ENCODE measurements at places on chromosomes 7 and 10. TPM values are rescaled to one million over a fixed set of nuclear protein-coding genes. Genes with fewer than 3 reads are reported as not detected.

The ZNF853 gene
- total RNA-seq, result 0.85 TPM

The RTKN2 gene
- total RNA-seq, result 3.8 TPM

GRCh38 chr10:13984647-13985155 lies 346.0 kb downstream of the FRMD4A start:
- no peak overlapping the region for H3K27ac ChIP-seq
- H3K27me3 ChIP-seq, result no peaks in the 10 kb centered on the region
- peaks cover 22% of the 10 kb centered on the region for H3K4me1 ChIP-seq

DNA sequence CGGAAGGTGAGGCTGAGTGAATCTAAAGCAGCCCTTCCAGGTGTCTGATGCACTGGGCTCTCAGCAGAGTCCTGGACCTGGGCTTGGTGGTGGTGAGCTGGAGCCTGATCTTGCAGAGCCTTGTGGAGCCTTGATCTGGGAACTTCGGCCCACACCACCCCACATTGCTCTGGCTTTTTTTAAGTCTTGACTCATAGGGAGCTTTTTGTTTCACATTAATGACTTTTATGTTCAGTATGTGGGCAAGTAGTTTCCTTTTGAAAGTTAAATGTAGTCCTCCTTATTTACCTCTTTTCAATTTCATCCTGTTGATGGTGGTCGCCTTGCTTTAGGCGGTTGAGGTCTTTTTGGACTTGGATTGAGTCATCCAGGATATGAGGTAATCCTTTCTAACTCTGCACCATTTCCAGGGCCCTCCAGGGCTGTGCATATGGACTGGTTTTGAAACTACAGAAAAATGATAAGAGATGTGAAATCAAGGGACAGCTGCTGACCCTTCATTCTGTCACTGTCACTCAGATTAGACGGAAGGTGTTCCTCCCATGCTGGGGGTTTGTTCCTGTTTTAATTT lies 2.9 kb upstream of the NRAP start:
- H3K4me3 ChIP-seq, result no peak overlapping the region
- DNase-seq, result no peak
- peaks cover 3% of the 10 kb centered on the region for H3K4me1 ChIP-seq
- H3K27me3 ChIP-seq, result peaks cover 36% of the 10 kb centered on the region
- no peak overlapping the region for H3K27ac ChIP-seq
- H3K36me3 ChIP-seq, result no peaks in the 10 kb centered on the region

GRCh38 chr10:16843252-16843870 lies 26.1 kb upstream of the RSU1 start:
- no peaks in the 10 kb centered on the region for H3K4me1 ChIP-seq
- peak overlapping the region; percentile 85 for H3K27ac ChIP-seq
- DNase-seq, result no peak
- H3K27me3 ChIP-seq, result no peaks in the 10 kb centered on the region
- H3K4me3 ChIP-seq, result no peak overlapping the region
- H3K36me3 ChIP-seq, result no peaks in the 10 kb centered on the region

DNA sequence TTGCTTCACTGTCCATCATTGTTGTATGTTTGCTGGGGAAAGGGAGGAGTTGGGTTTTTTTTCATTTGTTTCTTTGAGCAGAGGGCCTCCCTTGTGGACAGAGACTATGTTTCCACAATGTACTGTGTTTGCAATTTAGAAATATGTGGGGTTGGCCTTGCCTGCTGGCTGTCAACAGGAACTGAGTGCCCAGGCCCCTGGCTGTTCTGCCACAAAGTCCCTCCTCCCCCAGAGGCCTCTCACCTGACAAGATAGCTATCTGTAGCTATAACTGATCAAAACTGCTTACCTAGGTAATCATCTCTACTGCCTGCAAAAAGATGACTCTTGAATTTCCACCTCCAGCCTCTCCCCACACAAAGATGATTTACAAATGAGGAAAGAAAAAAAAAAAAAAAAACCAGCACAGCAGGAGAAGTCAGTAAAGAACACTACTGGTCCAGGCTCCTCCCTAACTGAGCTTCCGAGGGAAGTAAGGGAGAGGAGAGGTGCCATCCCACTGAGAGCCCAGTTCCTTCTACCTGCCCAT lies 121.8 kb downstream of the SGMS1 start:
- no peak overlapping the region for H3K4me3 ChIP-seq
- DNase-seq, result no peak
- H3K27ac ChIP-seq, result peak overlapping the region; percentile 81
- no peaks in the 10 kb centered on the region for H3K36me3 ChIP-seq

DNA sequence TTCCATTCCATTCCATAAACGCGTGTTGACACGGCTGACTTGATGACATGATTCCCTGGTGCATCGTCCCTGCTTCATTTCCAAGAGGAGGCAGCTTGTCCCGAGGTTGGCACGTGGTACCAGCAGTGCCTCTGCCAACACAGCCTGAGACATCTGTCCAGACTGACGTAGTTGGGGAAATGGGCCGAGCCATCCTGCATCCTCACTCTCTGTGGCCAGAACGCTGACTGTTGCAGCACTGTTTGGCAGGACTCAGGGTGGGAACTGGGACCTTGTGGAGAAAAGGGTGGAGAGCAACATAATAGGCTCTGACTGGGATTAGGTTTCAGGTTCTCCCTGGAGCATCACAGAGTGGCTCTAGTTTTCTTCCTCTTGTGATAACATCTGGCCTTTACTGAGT lies 118.6 kb upstream of the BTBD16 start:
- peaks cover 32% of the 10 kb centered on the region for H3K27me3 ChIP-seq
- no peak overlapping the region for H3K27ac ChIP-seq
- no peaks in the 10 kb centered on the region for H3K4me1 ChIP-seq
- H3K4me3 ChIP-seq, result no peak overlapping the region
- DNase-seq, result no peak

GRCh38 chr7:54426406-54426805 lies 115.8 kb upstream of the VSTM2A start:
- H3K27ac ChIP-seq, result no peak overlapping the region

DNA sequence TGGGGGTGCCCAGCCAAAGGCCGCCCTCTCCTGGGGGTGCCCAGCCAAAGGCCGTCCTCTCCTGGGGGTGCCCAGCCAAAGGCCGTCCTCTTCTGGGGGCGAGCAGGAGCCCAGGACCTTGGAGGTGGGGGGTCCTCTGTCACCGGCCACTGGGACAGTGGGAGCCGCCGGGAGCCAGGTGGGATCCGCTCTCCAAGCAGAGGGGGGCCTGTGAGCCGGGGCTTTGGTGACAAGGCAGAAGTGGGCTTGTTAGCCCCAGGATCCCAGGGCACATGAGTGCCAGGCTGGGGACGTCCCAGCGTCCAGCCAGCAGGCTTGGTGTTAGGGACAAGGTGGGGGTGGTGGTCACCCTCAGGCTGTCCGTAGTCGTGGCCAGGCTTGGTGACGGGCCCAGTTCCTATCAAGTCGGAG lies 29.4 kb upstream of the UTF1 start:
- no peak for DNase-seq
- no peak overlapping the region for H3K4me3 ChIP-seq
- H3K27me3 ChIP-seq, result peaks cover 4% of the 10 kb centered on the region

All from T-helper 17 cell (primary cell).